ENCODE measurements at places on chromosomes 4 and X. TPM values are rescaled to one million over a fixed set of nuclear protein-coding genes. Genes with fewer than 3 reads are reported as not detected.
A peak's percentile ranks its signal among the peaks of the same experiment; 100 is the strongest.

The BTC gene
- 0.29 TPM for total RNA-seq

GRCh38 chr4:77047037-77047436 is 28.8 kb downstream of the CCNI start:
- H3K4me3 ChIP-seq: no peak overlapping the region
- DNase-seq: peak; percentile 39
- peaks cover 15% of the 10 kb centered on the region for H3K4me1 ChIP-seq

DNA sequence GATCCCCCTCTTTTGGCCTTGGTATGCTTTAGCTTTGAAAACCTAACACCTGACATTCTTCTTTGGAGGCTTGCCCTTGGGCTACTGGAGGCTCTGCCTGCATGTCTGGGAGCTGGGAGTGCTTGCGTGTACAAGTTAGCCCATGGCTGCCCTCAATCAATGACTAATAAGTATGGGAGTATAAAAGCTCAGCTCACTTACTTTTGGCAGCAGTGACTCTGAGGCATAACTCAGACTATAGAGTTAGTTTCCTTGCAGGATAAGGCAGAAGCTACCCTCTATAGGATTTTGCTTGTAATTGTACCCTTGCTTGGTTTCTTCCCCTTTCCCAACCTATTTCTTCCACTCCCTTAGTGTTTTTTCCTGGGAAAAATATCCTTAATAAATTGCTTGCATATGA is 247.9 kb downstream of the PPP1R2C start:
- no peak overlapping the region for H3K4me3 ChIP-seq
- H3K4me1 ChIP-seq: no peaks in the 10 kb centered on the region
- H3K27me3 ChIP-seq: no peaks in the 10 kb centered on the region
- H3K36me3 ChIP-seq: no peaks in the 10 kb centered on the region
- no peak overlapping the region for H3K27ac ChIP-seq
- DNase-seq: no peak

- no peak overlapping the region for H3K4me3 ChIP-seq
- peaks cover 2% of the 10 kb centered on the region for H3K27me3 ChIP-seq
- no peak for DNase-seq
- no peak overlapping the region for H3K27ac ChIP-seq
- H3K36me3 ChIP-seq: no peaks in the 10 kb centered on the region
These were observed 245.3 kb downstream of the BCOR start for GRCh38 chrX:39852491-39852890.

- peaks cover 15% of the 10 kb centered on the region for H3K4me1 ChIP-seq
- peak overlapping the region; percentile 75 for H3K27ac ChIP-seq
- H3K27me3 ChIP-seq: no peaks in the 10 kb centered on the region
- no peak for DNase-seq
- H3K4me3 ChIP-seq: peak overlapping the region; percentile 85
These were observed 408 bp downstream of the TET2 start for GRCh38 chr4:105147016-105147552.

GRCh38 chr4:145723336-145723735 is 43.4 kb downstream of the C4orf51 start:
- DNase-seq: no peak
- no peaks in the 10 kb centered on the region for H3K4me1 ChIP-seq
- H3K27ac ChIP-seq: no peak overlapping the region
- H3K36me3 ChIP-seq: no peaks in the 10 kb centered on the region

DNA sequence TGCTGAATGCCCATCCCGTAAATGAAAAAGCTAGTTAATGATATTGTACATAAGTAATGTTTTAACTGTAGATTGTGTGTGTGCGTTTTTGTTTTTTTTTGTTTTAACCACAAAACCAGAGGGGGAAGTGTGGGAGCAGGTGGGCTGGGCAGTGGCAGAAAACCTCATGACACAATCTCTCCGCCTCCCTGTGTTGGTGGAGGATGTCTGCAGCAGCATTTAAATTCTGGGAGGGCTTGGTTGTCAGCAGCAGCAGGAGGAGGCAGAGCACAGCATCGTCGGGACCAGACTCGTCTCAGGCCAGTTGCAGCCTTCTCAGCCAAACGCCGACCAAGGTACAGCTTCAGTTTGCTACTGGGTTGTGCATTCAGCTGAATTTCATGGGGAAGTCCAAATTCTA is at the start of gene SPP1:
TSS of gene SPP1 (plus strand) at position 249 of the 400 bp plus-strand sequence. CDS start 1,182 bp downstream, outside the sequence.
- no peaks in the 10 kb centered on the region for H3K36me3 ChIP-seq
- H3K4me1 ChIP-seq: peaks cover 18% of the 10 kb centered on the region
- no peak within 1 kb of the TSS for H3K27ac ChIP-seq
- peak within 1 kb of the TSS; percentile 38 for H3K4me3 ChIP-seq

The F11 gene
- not detected for total RNA-seq

DNA sequence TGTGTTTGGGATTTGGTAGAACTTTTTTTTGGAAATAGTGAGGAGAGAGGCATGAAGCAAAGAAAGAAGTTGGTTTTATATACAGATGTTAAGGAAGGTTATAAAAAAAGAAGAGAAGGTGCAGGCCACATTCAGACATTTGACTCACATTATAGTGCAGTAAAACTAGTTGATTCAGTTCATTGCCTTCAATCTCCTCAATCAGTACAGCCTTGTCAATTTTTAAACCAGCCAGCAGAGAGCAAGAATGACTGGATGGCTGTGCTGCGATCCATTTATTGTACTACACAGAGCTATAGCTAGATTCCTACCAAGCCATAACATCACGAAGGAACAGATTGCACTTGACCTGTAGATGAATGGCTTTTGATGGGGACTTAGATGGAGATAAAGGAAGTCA is 79.7 kb upstream of the LSM6 start:
- no peaks in the 10 kb centered on the region for H3K36me3 ChIP-seq
- no peak overlapping the region for H3K4me3 ChIP-seq
- H3K27me3 ChIP-seq: no peaks in the 10 kb centered on the region
- no peaks in the 10 kb centered on the region for H3K4me1 ChIP-seq
- H3K27ac ChIP-seq: no peak overlapping the region

The SPANXD gene
- total RNA-seq: not detected

The FGFBP2 gene
- total RNA-seq: 0.36 TPM

The PAGE4 gene
- not detected for total RNA-seq

GRCh38 chr4:180768610-180769009 is 1474.6 kb upstream of the TENM3 start:
- no peak for DNase-seq
- H3K36me3 ChIP-seq: no peaks in the 10 kb centered on the region
- H3K4me3 ChIP-seq: no peak overlapping the region
- H3K27ac ChIP-seq: no peak overlapping the region
- H3K27me3 ChIP-seq: no peaks in the 10 kb centered on the region

The NPY1R gene
- under 0.01 TPM for total RNA-seq

GRCh38 chrX:123743312-123743711 is 10.5 kb upstream of the THOC2 start:
- no peaks in the 10 kb centered on the region for H3K36me3 ChIP-seq
- no peak overlapping the region for H3K4me3 ChIP-seq
- H3K27me3 ChIP-seq: no peaks in the 10 kb centered on the region
- no peak for DNase-seq

- H3K4me1 ChIP-seq: peaks cover 7% of the 10 kb centered on the region
- H3K27me3 ChIP-seq: peaks cover 8% of the 10 kb centered on the region
- no peaks in the 10 kb centered on the region for H3K36me3 ChIP-seq
- H3K27ac ChIP-seq: no peak overlapping the region
- DNase-seq: no peak
These were observed 35.9 kb downstream of the GPM6B start for GRCh38 chrX:13780868-13781427.

DNA sequence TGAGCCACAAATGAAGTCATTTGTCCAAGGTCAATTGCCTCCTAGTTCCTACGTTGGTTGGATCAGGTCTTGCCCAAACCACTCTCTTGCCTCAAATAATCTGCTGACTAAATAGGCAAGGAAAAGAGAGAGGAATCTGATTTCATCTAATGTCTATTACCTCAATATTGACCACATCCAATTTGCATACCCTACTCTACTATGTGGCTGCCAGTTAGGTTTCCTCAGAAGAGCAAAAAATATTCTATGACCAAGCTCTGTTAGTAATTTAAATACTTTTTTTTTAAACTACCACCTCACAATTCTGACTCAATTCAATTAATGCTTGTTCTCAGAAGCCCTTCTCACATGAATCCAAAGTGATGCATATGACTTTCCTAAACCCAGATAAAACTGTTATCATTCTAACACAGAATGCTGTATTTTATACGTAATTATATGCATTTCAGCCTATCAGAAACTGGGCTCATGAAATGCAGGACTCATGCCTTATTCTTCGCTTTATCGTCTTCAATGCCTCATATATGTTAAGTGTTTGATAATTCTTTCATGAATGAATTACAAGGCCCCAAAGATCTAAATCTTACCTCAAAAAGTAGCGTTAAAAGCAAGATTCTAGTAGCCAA is 98.6 kb downstream of the HUWE1 start:
- no peak overlapping the region for H3K27ac ChIP-seq
- H3K4me1 ChIP-seq: no peaks in the 10 kb centered on the region
- peaks cover 85% of the 10 kb centered on the region for H3K36me3 ChIP-seq
- peaks cover 3% of the 10 kb centered on the region for H3K27me3 ChIP-seq
- no peak overlapping the region for H3K4me3 ChIP-seq
- DNase-seq: no peak

DNA sequence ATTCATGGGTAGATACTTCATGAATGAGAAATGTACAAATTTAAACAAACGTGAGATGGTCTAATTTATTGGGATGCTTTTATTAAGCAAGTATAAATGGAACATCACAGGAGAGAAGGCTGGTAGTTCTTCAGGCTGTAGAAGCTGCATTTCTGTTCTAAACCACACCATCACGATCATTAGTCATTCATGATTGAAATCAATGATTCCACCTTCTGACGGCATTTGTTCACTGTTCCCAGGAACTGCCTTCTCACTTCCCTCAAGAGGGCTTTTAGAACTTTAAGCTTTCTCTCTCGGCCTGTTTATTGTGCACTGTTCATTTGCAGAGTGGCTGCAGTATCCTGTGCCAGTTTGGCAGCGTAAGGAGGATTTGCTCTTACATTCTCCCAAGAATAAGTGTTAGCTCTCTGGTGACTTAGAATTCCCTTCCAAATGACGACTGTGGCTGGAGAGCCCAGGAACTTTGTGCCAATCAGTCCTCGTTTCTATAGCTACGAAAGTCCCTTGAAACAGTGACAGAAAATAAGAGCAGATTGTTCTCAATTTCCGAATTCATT is 54.7 kb downstream of the MFAP3L start:
- no peaks in the 10 kb centered on the region for H3K36me3 ChIP-seq
- H3K4me3 ChIP-seq: no peak overlapping the region
- no peak for DNase-seq

- no peak for DNase-seq
- H3K27me3 ChIP-seq: no peaks in the 10 kb centered on the region
- no peaks in the 10 kb centered on the region for H3K4me1 ChIP-seq
- no peak overlapping the region for H3K27ac ChIP-seq
- H3K36me3 ChIP-seq: no peaks in the 10 kb centered on the region
- no peak overlapping the region for H3K4me3 ChIP-seq
These were observed 1957.1 kb upstream of the ADGRL3 start for GRCh38 chr4:59243038-59243437.

- H3K36me3 ChIP-seq: no peaks in the 10 kb centered on the region
- no peaks in the 10 kb centered on the region for H3K27me3 ChIP-seq
- DNase-seq: no peak
- no peak overlapping the region for H3K4me3 ChIP-seq
- no peak overlapping the region for H3K27ac ChIP-seq
- no peaks in the 10 kb centered on the region for H3K4me1 ChIP-seq
These were observed 326.0 kb downstream of the ACTRT1 start for GRCh38 chrX:127726227-127726626.

GRCh38 chr4:73006286-73006990 is 63.1 kb downstream of the COX18 start:
- no peak for DNase-seq
- H3K27me3 ChIP-seq: peaks cover 14% of the 10 kb centered on the region
- H3K36me3 ChIP-seq: no peaks in the 10 kb centered on the region
- no peak overlapping the region for H3K27ac ChIP-seq
- no peak overlapping the region for H3K4me3 ChIP-seq

DNA sequence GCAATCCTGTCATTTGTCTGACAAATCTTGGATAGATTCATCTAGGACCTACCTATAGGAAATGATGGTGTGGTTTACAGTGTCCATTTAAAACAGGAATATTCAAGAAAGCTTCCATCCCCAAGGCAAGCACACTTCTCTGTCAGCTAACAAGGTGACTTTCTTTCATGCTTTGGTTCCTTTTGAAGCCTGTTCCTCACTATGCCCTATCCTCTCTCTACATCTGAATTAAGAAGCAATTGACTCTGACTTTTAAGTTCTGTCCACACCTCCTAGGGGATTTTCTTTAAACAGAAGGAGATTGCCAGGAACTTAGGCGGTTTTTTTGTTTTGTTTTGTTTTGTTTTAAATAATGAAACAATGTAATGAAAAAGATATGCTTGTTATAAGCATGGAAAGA is 1181.4 kb upstream of the TENM3 start:
- no peak overlapping the region for H3K27ac ChIP-seq
- DNase-seq: no peak
- no peaks in the 10 kb centered on the region for H3K4me1 ChIP-seq
- no peak overlapping the region for H3K4me3 ChIP-seq
- no peaks in the 10 kb centered on the region for H3K27me3 ChIP-seq
- no peaks in the 10 kb centered on the region for H3K36me3 ChIP-seq

The L1CAM gene
- under 0.01 TPM for total RNA-seq

GRCh38 chr4:3352941-3353594 is 60.2 kb downstream of the RGS12 start:
- DNase-seq: no peak
- H3K36me3 ChIP-seq: no peaks in the 10 kb centered on the region
- no peak overlapping the region for H3K27ac ChIP-seq
- no peaks in the 10 kb centered on the region for H3K4me1 ChIP-seq
- no peaks in the 10 kb centered on the region for H3K27me3 ChIP-seq

The ATP8A1 gene
- 2.1 TPM for total RNA-seq
